Lower leg skin (tissue), 4 donors: ENCODE measurements at places on chromosomes 13 and 19.

DNA sequence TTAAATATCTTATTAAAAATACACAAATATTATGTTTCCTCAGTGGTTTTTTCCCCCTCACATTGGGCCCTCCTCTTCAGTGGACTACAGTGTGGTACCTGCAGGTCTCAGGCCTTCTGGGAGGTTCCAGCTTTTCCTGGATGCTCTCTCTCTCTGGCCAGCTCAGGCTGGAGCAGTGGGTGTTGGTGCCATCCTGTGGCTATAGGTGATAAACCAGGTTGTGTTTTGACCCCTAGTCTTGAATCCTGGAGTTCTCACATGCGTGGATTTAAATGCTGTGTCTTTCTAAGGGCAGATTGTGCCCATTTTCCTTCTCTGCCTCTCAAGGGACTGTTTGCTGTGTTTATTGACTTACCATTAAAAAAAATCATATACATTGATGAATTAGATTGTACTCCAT is 41.2 kb upstream of the ZNF527 start:
- DNase-seq: no peak

DNA sequence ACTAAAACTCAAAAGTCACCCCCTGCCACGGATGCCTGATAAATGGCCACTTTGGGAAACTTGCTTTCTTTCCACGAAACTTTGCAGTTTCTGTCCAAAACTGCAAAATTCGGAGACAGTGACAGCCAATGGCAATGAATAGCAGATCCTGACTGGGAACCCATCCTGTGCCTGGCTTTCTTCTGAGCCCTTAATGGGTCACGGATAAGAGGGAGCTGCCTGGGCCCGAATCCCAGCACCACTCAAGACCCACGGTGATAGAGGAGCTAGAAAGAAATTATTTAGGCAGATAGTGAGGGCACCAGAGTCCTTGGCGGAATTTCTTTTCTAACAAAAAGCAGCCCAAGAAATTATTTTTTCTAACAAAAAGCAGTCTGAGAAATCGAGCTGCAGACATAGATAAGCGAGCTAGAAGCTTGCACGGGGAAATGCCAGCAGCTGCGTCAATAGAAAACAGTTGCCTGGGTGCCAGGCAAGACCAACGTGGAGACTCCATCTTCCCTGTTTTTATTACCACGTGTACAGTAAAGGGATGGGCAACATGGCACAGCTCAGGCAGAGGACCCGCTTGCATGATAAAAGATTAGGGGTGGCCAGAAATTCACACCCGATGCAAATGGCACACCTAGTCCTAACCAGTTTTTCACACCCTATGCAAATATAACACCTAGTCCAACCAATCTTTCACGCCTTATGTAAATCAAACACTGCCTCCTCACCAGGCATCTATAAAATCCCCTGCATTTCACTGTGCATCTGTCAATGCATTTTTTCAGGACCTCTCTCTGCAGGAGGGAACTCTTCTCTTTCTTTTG is 7.1 kb upstream of the HSH2D start:
- DNase-seq: no peak

DNA sequence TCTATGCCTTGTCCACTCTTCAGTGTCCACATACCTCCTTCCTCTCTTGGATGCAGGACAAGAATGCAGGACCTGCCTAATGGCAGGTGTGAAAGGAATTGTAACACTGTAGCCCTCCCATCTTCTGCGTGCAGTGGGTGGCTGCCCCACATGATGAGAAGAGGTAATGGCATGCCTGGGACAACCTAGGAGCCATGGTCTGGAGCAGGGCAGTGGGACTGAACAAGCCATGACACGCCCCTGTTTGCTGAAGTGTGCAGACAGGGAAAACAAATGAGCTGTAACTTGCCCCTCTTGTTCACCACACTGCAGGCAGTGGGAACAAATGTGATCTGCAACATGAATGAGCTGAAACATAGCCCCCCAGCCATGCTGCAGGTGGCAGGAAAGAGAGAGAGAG is 192.2 kb downstream of the PCDH17 start:
- DNase-seq: no peak

- peak; percentile 63 for DNase-seq
These were observed 2.1 kb downstream of the CILP2 start for GRCh38 chr19:19540064-19540714.

- DNase-seq: no peak
These were observed 1147.1 kb upstream of the SPRY2 start for GRCh38 chr13:81488021-81488420.

DNA sequence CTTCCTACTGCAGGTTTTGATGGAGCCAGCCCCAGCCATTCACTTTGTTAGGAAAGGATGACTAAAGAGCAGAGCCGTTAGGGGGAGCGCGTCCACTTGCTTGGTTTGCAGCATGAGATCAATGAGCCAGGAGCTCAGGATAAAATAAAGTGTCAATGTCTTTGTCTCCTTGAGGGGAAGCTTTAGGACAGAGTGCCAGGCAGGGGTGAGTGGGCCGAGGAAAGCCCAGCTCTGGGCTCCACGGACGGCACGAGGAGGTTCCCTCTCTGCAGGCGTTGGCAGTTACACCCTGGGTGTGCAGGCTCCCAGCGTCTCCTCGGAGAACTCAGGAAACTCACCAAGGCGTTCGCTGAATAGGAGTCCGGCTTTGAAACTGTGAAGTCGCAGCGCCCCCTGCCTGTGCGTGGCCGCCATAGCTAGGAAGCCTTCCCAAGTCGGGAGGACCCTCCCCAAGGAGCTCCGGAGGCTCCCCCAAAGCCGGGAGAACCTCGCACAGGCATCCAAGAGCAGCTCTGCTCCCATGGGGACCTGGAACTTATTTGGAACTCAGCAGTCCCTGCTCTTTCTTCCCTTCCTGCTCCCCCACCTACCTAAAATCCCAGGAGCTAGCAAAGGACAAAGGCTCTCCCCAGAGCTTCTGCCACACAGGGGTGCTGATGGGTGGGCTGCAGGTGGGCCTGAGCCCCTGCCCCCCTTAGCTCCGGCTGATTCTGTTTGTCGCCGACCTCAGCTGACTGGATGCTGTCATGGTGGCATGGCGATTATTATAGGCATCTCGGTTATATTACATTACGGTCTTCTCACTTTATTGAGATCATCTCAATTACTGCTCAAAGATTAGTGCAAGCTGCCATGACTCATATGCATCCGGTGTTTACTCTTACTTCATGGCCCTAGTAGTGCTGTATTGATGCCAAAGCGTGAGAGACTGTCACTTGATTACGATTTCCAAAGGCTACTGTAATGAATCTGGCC is 34.4 kb downstream of the GSX1 start:
- peak; percentile 73 for DNase-seq

DNA sequence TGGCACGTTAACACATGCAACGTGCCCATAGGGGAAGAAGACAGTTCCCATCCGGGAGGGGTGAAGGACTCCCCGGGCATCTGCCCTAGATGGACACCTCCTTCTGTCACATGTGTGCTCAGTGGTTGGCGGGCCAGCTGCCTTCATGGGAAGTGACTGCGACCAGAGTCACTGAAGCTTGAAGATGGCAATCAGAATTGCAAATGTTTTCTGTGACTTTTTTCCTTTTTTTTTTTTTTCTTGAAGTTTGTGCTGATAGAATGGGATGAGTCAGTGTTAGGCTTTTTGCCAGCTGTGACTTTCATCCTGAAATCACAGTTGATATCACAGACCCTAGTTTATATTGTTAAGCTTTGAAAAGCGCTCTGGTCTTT is 109.2 kb upstream of the MCF2L start:
- DNase-seq: peak; percentile 84

DNA sequence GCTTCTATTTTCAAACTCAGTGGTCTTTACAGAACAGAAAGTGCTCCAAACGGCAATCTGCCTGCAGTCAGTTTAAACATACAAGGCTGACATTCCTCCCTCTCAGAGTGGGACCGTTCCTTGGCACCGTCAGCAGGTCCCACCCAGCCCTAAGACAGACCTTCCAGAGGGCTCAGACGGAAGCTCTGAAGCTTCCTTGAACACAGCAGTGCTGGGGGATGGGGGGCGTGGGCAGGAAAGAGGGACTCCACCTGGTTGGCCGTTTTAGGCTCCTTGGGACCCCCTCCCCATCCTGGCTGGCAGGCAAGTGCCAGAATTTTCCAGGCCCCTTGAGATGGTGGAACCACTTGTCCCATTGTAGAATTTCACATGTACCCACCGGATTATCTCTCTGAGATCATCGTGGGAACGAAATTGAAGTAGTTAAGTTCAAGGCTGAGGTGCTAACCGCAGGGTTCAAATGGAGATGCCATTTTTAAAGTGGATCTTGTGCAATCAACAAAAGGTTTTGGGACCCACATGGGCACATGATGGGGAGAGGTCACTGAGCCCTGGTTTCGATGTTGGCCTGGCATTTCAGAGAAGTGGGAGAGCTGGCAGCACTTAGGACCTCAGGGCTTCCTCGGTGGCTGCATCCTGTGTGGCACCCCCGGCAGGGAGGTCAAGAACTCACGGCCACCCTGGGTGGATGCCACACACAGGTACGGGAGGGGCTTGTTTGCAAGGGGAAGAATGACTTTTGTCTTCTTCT is 46.2 kb downstream of the KLF2 start:
- no peak for DNase-seq

- no peak for DNase-seq
These were observed 3.3 kb upstream of the ATP1A3 start for GRCh38 chr19:41997121-41997850.

DNA sequence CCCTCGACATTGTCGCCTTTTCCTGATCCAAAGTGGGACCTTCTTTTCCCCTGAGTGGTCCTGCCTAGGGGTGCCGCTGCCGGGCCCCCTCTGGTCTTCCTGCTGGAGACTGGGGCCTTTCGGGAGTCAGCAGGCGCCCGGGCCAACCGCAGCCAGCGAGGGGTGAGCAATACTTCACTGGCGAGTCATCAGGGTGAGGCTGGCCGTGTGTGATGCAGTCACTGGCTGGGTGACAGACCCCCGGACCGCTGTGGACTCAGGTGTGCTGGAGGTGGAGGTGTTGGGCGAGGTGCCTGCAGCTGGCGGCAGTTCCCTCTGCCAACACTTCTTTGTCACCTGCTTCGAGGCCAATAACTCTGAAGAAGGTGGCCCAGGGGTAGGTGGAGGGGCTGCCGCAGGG is 1.5 kb upstream of the CGB5 start:
- DNase-seq: no peak

DNA sequence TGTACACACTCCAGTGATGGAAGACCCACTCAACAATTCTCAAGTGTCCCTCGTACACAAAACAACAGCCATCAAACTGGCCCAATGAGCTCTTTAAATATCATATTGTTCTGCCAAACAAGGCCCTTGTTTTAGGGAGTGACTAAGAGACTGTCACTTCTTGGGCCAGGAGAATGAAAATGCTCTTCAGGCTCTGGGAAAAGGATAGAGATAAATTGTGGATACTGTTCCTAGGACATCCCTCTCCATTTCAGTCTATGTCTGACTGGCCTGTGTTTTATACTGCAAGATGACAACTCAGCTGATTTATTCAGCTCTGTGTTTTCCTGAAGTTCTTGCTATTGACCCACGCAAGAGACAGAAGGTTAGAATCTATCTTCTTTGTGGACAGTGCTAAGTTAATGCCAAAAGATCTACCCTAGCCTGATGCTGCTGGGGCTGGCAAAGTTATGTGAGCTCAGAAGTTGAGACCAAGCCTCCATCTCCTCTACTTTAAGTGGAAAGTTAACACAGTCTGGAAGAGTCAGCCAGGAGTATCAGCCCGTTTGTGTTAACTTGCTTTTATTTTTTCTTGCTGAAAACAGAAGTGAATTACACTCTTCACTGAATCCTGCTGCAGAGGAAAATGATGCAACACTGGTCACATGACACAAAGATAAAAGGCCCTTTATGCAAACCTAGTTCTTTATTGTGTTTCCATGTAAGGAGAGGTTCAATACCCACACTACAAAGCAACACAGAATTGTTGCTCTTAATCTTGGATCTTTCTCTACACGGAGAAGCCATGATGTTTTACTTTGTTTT is 14.6 kb downstream of the FRY start:
- DNase-seq: no peak

DNA sequence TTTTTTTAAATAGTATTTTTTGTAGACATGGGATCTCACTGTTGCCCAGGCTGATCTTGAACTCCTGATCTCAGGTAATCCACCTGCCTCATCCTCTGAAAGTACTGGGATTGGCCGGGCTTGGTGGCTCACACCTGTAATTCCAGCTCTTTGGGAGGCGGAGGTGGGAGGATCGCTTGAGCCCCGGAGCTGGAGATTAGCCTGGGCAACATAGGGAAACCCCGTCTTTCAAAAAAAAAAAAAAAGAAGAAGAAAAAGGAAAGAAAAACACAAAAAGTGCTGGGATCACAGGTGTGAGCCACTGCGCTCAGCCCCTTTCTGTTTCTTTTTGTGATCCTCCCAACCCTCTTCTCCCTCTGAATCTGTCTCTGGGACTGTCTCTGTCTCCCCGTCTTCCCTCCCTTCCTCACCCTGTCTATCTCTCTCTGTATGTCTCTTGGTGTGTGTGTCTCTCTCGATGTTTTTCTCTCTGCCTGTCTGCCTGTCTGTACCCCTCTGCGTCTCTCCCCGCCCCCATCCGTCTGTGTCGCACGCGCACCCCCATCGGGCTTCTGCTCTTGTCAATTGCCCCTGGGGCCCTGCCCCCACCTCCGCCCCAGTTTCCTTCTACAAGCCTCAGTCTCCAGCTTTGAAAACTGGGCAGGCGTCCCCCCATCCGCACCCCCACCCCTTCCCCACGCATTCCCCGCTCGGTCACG is 540 bp upstream of the ZFP36 start:
- peak; percentile 97 for DNase-seq

DNA sequence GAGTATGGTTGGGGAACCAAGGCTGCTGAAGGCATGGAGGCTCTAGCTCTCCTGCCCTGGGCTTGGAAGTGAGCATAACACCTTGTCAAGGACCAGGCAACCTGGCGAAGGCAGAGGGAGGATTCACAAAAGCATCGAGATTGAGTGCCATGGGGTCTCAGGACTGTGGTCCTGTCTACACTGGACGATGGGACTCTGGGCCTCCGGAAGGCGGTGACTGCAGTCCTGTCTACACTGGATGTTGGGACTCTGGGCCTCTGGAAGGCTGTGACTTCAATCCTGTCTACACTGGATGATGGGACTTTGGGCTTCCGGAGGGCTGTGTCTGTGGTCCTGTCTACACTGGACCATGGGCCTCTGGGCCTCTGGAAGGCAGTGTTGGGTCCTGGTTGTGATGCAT is 290.4 kb downstream of the TEX29 start:
- no peak for DNase-seq

- no peak for DNase-seq
These were observed 2.1 kb upstream of the BSG start for GRCh38 chr19:570251-570686.

DNA sequence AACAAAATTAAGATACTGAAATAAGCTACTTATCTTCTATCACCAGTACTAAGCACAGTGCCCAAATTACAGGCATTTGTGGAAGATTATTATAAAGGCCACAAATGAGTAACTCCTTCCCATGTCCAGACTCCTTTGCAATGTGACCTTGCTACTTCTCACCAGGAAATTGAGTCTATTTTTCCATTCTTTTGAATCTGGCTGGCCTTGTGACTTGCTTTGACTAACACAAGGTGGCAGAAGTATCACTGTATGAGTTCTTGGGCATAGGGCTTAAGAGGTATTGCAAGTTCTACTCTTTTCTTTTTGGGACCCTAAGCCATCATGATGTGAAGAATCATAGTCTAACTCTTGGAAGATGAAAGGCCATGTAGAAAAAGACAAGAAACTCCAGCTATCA is 49.9 kb downstream of the UGGT2 start:
- DNase-seq: no peak
